Mesenteric fat pad (tissue), 1 donor: ENCODE measurements at places on chromosomes 2 and 18. TPM values are rescaled to one million over a fixed set of nuclear protein-coding genes. Genes with fewer than 3 reads are reported as not detected.

NFATC1 gene
- 35.4 TPM for total RNA-seq

REG3G gene
- total RNA-seq = not detected

AMER3 gene
- total RNA-seq = not detected

CSRNP3 gene
- total RNA-seq = 0.51 TPM

LIMS3 gene
- 9.7 TPM for total RNA-seq

EN1 gene
- 4.4 TPM for total RNA-seq

PAIP2B gene
- total RNA-seq = 1.3 TPM

ANKRD30BL gene
- total RNA-seq = not detected

PLGLB2 gene
- 0.93 TPM for total RNA-seq

NMS gene
- total RNA-seq = not detected

CCDC141 gene
- 6.4 TPM for total RNA-seq

DNA sequence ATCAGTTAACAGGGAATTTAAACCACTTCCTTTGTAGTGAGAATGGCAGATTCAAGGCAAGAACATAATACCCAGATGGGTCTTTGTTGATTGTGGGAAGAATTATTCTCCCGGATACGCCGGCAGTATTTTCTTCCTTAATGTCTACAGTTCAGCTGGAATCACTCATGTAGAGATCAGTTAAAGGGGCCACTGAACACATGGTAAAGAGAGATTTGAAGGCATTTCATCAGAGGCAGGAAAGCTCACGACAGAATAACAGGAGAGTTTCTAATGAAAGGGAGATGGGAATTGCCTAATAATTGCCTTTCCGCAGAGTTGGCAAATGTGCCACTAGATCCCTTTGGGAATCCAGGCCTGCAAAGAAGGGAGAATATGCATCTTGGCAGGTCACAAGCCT lies 327.7 kb upstream of the ZNF804A start:
- DNase-seq = no peak

DNA sequence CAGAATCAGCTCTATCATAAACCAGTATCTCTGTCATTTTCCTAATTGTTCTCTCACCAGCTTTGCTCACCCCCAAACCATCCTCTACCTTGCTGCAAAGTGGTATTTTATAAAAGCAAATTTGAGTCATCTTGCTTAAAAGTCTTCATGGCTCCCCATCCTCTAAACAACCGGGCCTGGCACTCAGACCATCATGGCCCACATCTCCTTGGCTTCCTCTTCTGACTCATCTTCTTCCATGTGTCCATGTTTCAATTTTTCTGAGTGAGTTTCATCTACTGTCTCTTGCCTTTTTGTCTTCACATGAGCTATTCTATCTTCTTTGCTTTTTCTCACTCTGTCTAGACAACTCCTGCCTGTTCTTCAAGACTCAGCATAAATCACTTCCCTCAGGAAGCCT lies 58.6 kb downstream of the LHCGR start:
- no peak for DNase-seq

DNA sequence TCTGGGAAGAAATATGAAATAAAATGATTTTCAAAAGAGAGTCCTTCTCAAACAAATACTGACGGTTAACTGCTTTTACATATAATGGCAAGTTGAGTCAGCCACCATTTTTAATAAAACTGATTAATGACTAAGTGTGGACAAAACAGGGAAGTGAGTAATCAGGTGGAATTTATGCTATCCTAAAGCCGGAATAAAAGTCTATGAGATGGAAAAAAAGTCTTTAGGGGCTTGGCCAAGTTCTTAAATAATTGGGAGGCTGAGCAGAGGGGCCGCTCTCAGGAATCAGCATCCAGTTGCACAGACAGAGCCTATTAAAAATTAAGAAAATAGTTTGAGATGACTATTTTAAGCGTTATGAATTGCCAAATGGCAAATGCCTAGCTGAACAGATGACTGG lies 58.6 kb upstream of the AFF3 start:
- no peak for DNase-seq

- no peak for DNase-seq
These were observed 32.7 kb downstream of the VSNL1 start for GRCh38 chr2:17573085-17573803.

DNA sequence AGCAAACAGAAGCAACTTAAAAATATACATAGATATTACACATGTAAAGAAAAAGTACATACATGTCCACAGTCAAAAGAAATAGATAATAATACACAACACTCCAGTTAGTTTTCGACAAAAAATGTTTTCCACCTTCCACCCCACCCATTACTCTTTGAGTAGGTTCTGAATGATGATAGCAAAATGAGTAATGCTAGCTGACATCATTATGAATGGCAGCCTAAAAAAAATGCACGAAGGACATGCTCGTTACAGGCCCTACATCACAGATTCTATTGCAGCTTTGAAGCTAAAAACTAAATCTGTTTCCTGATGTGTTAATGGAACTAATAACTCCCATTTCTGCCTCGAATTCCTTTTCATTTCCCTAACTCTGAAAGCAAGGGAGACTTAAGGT lies 578.7 kb upstream of the NETO1 start:
- no peak for DNase-seq

DNA sequence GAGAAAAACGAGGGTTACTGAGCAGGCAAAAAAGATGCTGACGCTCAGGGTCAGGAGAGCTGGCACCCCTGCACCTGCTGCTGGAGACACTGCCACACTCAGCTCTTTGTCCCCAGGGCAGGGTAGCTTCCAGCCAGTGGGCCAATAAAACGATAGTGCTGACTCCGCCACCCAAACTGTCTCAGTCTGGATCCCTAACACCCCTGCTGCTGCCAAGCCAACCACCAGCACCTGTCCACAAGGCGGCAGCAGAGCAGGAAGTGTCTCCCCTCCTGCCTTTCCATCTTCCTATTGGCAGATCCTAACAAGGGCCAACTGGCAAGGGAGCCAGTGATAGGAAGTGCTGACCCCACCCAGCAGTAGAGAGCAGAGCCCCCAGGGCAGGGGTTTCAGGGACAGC lies 531.5 kb upstream of the SALL3 start:
- DNase-seq = no peak

DNA sequence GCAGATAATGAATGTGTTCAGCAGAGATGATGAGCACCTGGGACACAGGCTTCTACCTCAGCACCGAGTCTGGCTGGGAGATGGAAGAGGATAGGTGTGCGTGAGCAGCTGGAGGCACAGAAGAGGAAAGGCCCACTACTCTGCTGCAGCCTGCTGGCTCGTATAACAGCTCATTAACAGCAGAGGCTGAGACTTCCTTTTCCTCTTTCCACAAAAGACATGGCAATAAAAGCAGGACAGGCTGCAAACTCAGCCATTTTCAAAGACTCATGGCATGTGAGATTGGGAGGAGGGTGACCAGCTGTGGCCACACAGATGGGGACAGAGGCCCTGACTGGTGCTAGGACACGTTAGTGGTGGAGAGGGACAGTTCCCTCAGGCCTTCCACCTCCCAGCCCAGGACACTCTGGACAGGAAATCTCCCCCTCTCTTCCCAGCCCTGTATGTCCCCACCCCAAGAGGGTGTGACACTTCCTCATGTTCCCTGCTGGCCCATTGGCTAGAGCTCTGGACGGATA lies 60.3 kb downstream of the CACNB4 start:
- DNase-seq = no peak

GRCh38 chr2:72893594-72894319 lies 6.5 kb downstream of the SPR start:
- peak; percentile 79 for DNase-seq

DNA sequence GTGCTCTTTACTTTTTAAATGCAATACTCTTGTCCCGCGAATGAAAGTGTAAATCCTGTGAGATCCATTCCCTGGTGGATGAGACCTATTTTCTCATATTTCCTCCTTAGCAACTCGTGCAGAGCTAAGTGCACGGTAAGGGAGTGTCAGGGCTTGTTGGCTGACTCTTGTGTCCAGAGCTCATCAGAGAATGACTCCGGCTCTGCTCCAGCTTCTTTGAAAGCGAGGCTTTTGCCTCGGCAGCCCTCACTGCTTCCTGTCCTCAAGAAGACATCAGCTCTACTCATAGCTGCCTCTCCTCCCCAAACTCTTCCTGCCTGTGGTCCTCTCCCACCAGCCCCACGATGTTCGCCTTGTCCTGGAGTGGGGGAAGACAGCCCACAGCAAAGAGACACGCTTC lies 70.7 kb downstream of the LIPG start:
- DNase-seq = peak; percentile 5

DNA sequence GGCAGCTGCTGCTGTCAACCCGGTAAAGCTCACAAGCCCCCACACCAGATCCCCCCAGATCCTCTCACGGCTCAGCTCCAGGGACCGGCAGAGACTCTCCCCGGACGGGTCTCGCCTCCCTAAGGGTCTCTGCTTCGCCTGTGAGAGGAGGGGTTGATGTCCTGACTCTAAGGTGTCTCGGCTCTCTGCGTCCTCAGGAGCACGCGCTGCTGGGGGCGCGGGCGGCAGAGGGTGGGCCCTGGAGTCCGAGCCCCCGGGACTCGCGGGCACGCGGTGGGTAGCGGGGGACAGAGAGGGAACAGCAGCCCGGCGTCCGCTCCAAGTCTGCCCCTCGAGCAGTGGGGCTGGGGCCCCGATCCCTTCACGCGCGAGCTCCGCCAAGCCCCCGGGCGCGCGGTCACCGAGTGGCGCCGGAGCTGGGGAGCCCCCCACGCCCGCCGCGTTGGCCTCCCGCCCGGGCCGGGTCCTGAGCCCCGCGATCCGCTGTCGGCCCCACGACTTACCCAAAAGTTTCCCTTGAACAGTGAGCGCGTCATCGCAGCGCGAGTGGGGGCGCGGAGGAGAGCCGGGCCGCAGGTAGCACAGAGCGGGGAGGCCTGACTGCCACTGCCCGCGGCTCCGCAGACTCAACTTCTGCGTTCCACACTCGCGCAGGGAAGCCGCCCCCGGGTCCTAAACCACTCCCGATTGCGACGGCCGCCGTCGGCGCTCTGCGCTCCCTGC lies at the start of gene PSTPIP2:
TSS of gene PSTPIP2 (minus strand) at position 608 of the 723 bp plus-strand sequence. CDS start at position 536, 72 bp downstream.
- DNase-seq = peak; percentile 94

- no peak for DNase-seq
These were observed 55.1 kb upstream of the RAPGEF4 start for GRCh38 chr2:172680436-172681068.
